Cerebellum (tissue), 4 donors: ENCODE measurements at places on chromosomes 1 and 21. TPM values are rescaled to one million over a fixed set of nuclear protein-coding genes. Genes with fewer than 3 reads are reported as not detected.

The KCNK2 gene
- total RNA-seq: 21.9 TPM

The TSTD1 gene
- 21.6 TPM for total RNA-seq

The BARHL2 gene
- total RNA-seq: 1.5 TPM

The CIART gene
- 4.4 TPM for total RNA-seq

The OR2L8 gene
- 6.6 TPM for total RNA-seq

The PAPPA2 gene
- total RNA-seq: 5.4 TPM

GRCh38 chr1:194028002-194028401 lies 841.6 kb upstream of the B3GALT2 start:
- DNase-seq: no peak

- DNase-seq: no peak
These were observed 127.1 kb upstream of the CACYBP start for GRCh38 chr1:174872615-174873058.

- peak; percentile 26 for DNase-seq
These were observed 98.8 kb downstream of the SDCCAG8 start for GRCh38 chr1:243354511-243355153.

DNA sequence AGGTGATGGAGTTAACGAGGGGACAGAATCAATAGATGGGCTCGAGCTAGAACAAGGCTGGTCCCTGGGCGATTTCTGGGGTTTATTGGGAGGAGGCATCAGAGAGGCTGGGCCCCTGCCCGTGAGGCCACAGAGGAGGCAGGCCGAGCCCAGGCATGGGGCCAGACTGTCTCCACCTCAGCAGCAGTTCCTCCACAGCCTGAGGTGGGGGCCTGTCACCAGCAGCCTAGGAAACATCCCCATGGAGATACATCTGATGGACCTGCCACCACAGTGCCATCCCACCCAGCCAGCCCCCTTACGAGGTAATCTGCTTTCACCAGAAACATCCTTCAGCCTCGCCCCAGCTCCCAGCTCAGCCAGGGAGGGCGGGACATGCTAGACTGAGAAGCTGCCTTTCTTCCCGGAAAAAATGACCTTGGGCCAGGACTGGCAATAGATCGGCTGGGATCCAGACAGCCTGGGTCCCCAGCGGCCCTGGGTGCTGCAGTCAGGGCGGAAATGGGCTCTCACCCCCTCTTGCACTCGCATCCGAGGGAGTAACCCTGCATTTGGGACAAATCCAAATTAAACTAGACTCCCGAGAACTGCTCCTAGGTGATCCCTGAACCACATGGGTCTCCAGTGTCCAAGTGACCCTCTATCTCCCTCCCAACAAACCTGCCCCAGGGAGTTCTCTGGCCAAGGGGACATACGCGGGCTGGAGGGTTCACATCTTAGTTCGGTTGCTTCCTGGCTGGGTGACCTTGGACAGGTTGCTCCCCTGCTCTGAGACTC lies 10.0 kb upstream of the EPHA8 start:
- DNase-seq: no peak

DNA sequence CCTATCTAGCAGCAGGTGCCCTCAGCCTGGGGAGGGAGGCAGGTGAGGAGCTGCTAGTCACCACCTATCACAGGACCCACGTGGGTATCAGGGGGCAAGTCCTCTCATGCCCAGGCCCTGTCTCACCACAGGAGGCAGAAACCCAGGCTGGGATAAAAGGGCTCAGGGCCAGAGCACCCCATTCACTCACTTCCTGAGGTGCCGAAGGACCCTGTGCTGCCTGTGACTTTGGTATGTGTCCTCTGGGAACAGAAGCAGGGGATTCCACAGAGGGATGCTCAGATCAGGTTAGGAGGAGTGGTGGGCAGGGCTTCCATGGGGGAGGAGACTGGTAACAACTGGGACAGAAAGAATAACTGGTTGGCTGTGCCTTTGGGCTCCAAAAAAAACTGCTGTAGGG lies at the start of gene LCE1E:
TSS of gene LCE1E (plus strand) at position 181 of the 400 bp plus-strand sequence. CDS start 1,043 bp downstream, outside the sequence.
- no peak for DNase-seq

- no peak for DNase-seq
These were observed 36.4 kb downstream of the ITGB3BP start for GRCh38 chr1:63486629-63487028.

DNA sequence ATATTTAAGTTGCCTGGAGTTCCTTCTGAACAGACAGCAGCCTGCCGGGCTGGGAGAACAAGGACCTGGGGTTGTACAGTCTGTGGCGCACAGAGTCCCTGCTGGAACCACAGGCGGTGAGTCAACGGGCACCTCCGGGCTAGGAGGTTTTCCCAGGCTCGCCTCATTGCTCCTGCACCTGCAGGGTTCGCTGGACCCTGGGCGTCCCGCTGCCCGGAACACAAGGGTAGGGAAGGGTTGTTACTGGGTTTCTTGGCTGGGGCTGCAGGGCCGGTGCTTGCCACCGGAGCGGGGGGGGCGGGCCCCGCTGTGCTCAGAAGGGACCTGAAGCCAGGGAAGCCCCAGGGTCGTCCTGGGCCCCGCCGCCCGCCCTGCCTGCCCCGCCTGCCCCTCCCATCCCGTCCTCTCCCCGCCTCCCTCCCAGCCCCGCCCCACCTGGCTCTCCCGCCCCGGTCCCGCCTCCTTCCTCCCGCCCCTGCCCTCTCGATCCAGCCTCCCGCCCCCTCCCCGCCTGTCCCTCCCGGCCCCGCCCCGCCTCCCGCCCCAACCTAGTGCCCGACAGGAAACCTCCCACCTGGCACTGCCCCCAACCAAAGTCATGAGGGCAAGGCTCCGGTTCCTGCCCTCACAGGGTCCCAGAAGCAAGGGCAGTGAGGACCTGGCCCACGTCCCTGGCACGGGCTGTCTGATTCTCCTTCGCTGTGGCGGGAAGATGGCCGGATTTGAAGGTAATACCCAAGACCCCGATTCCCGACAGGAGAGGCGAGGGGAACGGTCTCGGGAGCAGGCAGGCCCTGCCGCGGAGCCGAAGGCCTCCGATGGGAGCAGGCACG lies 6.8 kb downstream of the JMJD4 start:
- peak; percentile 92 for DNase-seq

DNA sequence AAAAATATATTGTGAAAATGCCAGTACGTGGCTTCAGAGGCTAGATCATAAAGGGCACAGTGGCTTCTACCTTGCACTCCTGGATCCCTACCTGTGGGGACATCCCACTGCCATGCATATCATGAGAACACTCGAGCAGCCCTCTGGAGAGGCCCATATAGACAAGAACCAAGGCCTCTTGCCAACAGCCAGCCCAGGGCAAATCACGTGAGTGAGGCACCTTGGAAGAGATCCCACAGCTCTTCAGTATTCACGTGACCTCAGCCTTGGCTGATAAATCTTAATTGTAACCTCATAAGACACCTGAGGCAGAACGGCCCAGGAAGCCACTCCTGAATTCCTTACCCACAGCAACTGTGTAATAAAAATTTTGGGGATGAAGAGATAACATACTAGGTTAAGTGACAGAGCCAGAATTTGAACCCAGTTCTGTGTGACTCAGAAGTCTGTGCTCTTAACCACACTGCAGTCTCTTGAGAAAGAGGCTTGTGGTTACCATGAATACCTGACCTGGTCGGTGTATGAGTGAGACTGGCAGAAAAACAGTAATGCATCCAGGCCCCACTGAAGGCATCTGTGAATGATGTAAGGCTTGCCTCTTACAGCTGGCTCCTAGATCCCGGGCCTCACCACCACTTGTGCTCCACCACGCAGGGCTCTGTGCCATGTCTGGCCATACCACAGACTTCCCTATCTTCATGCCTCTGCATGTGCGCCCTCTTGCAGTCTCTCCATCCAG lies 6.9 kb upstream of the A3GALT2 start:
- DNase-seq: peak; percentile 59

DNA sequence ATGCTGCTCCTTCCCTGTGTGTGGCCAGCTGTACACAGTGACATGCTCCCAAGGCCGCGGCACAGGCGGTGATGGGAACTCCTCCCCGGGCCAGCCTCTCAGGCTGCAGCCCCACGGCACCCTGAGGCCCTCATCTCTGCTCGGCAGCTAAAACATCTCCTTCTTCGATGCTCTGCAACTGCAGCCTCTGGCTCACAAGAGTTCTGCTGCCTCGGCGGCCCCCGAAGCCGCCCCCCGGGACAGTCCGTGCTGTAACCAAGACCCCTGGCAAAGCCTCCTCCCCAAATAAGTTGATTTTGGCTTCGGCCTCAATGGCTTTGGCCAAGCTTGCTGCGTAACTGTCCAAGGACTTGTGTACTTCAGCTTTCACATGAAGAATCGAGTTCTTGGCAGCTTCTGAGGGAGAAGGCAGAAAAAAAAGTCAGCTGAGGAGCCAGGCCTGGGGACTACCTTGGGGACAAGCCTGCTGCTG lies 51.3 kb downstream of the GPR161 start:
- DNase-seq: no peak
